ENCODE measurements at places on chromosomes 5 and 9.

- no peak for DNase-seq
Observed at GRCh38 chr5:38885208-38885607, 39.4 kb downstream of the OSMR start.

DNA sequence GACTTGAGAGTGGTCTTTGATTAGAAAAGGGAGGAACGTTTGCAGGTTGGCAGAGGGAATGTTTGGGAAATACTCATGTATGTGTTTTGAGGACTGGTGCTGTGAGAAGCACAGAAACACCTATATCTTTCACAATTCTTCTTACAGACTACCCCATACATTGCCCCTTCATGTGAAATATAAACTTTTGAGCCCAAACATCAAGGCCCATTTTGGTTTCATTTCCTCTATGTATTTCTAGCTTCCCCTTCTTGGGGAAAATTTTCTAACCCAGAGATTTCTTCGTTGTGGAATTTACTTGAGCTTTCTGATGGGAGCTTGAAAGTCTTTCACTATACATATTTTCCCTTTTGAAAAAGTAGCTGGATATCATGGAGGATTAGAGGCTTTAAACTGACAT lies 67.6 kb downstream of the FYB1 start:
- no peak for DNase-seq

- DNase-seq: no peak
Observed at GRCh38 chr5:130052752-130053151, 148.5 kb downstream of the CHSY3 start.

DNA sequence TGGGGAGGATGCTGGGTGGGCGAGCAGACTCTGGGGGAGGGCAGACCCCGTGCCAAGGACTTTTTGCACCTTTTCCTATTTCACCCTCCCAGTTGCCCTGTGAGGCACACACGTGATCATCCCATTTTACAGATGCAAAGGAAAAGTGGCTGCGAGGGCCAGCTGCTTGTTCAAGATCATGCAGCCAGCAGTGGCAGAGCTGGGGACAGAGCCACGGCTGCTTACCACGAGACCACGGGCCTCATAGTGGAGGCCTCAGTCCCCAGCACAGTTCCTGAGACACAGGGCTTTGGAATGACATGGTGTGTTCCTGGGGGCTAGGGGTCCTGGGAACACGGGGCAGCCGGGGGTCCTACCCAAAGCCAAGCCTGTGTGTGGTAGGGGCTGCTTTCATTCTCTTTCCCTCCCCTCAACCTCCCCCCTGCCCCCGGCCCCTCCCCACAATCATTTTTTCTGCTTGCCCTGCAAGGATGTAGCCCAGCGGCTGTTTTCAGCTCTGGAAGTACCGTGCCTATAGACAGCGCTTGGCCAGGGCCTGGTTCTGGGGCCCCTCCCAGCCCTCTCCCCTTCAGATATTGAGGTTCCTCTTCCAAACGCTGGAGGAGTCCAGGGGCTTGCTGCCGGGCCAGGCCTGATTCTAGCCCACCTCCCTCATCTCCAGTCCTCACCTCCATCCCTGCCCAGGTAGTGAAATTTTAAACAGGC lies 58.5 kb upstream of the IER5L start:
- DNase-seq: no peak

- DNase-seq: no peak
Observed at GRCh38 chr9:136322756-136323330, 4.5 kb upstream of the GPSM1 start.

- no peak for DNase-seq
Observed at GRCh38 chr5:107512029-107512428, 158.7 kb downstream of the EFNA5 start.

DNA sequence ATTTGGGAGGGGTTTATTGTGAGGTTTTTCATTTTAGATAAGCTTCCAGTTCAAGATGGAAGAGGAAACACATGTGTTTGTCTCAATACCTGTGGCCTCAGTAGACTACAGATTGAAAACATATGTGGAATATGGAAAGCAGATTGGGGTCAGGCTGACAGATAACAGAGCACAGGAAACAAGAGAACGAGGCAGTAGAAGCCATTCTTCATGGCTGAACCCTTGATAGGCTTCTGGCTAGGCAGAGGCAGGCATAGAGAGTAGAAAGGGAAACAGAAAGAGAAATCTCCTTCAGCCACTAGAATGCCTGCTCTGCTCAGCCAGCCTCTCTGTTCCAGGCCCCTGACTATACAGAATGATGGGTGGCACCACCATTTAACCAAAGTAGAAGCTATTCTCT lies 152.5 kb downstream of the MUSK start:
- DNase-seq: no peak

DNA sequence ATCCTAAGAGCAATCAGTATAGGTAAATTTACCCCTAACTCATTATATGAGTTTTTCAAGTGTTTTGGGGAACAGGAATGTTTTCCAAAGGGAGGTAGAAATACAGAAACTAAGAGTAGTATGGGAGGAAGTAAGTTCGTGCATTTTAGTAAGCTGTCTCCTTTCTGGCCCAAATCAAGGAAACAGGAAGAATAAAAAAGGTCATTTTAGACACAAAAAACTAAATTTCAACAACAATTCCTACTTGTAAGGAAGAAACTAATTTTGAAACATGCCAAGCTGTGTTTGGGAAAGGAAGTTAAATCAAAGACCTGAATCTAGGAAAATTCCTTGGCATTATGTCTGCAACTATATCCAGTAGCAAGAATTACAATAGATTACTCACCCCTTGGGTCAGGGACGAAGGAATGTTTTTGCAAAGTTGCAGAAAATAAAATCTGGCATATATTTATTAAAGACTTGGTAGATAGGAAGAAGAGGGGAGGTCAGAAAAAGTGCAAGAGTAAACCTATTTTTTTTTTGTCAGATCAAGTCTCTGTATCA lies 6.5 kb upstream of the RPS6 start:
- no peak for DNase-seq

DNA sequence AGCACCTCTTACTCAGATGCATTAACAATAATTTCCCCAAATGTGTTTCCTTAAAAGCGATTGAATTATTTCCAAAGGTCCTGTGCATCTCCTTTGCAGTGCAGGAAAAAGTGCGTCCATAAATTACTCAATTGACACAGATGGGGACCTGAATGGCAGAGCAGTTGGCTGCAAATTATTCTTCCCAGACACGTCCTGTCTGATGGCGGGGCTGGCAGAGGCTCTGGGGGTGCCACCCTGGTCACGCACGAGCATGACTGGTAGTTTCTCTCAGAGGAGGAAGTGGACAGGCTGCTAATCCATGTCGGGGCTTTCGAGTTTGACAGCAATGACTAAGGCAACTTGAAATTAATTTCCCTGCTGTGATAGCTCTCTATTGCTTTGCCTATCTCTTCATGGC lies 264.8 kb upstream of the BRINP1 start:
- DNase-seq: no peak

DNA sequence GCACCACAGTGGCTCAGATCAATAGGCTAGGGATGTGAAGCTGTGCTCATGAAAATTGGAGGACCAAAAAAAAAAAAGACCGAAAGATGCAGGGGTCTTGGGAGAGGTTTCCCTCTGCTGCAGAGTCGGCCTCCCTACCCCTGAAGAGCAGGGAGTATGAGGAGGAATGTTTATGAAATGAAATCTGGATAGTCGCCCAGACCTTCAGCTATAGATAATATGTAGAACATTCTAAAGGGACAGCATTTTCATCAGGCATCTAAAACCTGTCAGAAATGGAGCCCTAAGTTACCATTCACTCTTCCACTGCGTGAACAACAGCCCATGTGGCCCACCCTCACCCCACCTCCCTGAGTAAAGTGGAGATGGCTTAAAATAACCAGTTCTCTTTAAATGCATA lies 122.9 kb downstream of the TMEM174 start:
- DNase-seq: no peak

DNA sequence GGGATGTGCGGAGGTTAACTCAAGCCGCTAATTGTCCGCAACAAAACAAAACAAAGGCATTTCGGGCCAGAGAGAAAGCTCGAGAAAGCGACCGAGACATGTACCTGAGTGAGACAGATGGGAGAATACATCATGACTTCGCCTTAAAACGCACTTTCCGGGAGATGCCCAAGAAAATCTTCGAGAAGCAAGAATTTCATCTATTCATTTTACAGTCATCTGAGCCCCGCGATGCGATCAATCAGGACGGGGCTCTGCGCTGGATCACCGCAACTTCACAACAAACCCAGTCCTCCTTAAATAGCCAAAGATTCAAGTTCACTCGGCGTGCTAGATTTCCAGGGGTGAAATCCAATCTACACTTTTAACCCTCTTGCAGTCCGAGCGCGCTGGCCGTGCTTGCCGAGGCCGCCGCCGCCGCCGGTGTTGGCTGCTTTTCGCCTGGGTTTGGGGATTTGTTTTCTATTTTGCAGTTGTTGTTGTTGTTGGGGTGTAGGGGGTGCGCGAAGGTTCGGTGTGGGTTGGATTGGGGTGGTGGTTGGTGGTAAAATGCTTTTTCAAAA lies 482 bp downstream of the NFIB start:
- no peak for DNase-seq
